ENCODE measurements at places on chromosomes 11 and 22.

- no peak for DNase-seq
Observed at GRCh38 chr11:19628018-19628417, 84.6 kb upstream of the NAV2 start.

GRCh38 chr11:33443684-33444083 lies 186.5 kb downstream of the HIPK3 start:
- DNase-seq, result no peak

- no peak for DNase-seq
Observed at GRCh38 chr11:66556086-66556485, 9.4 kb downstream of the ACTN3 start.

- no peak for DNase-seq
Observed at GRCh38 chr11:65539744-65540289, 14.9 kb downstream of the SCYL1 start.

DNA sequence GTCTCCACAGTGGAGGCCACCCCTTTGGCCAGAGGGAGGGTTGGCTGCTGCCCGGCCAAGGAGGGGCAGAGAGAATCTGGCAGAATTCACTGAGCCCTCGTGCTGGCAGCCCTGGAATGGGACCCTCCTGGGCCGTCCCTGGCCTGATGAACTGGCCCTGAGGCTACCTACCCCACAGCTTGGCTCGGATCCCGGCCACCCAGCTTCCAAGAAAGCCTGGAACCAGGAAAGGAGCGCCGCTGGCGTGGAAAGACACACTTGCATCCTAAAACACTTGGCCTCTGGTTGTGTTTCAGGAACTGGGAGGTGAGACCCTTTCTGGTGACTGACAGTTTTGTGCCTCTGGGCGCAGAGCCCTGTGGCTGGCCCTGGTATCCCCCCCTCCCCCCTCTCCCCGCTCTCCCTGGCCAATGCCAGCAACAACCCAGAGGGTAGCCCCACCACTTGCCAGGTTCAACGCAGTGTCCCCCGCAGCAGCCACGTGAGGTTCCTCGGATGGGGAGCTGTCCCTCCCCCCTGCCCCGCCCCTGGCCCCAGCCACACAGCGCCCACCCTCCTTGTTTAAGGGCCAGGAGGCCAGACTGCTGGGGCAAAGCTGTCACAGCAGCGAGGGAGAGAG lies 693 bp downstream of the NFAM1 start:
- DNase-seq, result no peak

GRCh38 chr22:22938672-22939587 lies 51.3 kb downstream of the IGLL5 start:
- DNase-seq, result no peak

GRCh38 chr11:75145972-75146519 lies 4.9 kb upstream of the SLCO2B1 start:
- DNase-seq, result no peak

- DNase-seq, result no peak
Observed at GRCh38 chr11:43644621-43645299, 35.8 kb upstream of the HSD17B12 start.

DNA sequence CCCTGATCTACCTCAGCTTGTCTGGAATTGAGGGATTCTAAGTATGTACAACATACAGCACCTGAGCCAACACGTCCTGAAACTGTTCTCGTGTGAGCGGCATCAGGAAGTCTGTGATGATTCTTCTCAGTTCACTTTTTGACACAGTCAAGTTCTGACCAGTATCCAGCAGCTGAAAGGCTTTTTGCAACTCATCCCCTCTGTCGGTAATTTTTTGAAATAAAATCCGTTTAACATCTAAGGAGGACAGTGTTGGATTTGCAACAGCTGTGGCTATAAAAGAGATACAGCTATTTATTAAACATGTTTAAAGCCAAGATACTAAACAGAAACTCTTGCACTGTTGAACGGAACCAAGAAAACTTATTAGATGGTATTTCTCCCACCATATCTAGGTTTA lies 39.3 kb downstream of the EFCAB6 start:
- no peak for DNase-seq

DNA sequence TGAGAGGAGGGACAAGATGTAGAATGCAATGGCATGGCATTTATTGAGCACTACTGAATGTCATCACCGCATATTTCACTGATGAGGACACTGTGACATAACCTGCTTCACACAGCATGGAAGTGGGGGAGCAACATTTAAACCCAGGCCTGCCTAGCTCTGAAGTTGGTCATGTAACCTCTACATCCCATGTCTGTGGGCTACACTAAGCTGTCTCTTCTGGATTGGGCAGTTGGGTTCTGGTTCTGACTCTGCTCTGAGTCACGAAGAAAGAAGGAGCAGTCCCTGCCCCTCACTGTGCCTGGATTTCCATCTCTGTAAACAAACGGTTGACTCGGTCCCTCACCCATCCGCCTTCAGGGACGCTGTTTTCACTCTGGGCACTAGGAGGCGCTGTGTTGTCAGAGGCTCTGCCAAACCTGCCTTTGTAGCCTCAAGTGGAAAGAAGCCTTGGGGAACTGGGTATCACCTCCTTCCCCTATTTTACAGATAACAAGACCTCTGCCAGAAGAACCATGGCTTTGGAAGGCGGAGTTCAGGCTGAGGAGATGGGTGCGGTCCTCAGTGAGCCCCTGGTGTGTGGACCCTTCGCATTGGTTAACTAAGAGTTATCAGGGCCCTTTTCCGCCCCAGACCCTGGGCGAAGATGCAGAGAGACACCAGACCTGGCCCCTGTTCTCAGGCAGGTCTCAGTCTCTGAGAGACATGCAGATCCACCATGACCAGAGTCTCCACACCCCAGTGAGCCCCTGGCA lies 12.7 kb upstream of the ARHGEF17 start:
- DNase-seq, result no peak

- no peak for DNase-seq
Observed at GRCh38 chr22:47396105-47396504, 633.7 kb downstream of the TBC1D22A start.

GRCh38 chr22:41507330-41508063 lies 36.8 kb downstream of the POLR3H start:
- no peak for DNase-seq

GRCh38 chr11:125390946-125391345 lies 105.1 kb downstream of the FEZ1 start:
- no peak for DNase-seq

GRCh38 chr11:83257761-83258168 lies 28.4 kb downstream of the CCDC90B start:
- DNase-seq, result no peak

DNA sequence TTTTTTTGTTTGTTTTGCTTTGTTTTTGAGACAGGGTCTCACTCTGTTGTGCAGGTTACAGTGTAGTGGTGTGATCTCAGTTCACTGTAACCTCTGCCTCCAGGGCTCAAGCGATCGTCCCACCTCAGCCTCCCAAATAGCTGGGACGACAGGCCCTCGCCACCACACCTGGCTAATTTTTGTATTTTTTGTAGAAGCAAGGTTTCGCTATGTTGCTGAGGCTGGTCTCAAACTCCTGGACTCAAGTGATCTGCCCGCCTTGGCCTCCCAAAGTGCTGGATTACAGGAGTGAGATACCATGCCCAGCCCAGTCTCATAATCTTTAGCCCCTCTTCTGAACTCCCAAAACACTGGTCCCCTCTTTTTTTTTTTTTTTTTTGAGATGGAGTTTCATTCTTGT lies 50.6 kb downstream of the KCNJ4 start:
- no peak for DNase-seq

GRCh38 chr22:35894937-35895708 lies 133.5 kb downstream of the RBFOX2 start:
- DNase-seq, result no peak

- no peak for DNase-seq
Observed at GRCh38 chr11:790721-791564, 1.1 kb upstream of the CEND1 start.

- DNase-seq, result no peak
Observed at GRCh38 chr22:39617970-39618757, 47.6 kb downstream of the CACNA1I start.

Measured in CMK (cell line).